Stimulated activated CD8-positive, alpha-beta memory T cell treated with anti-CD3 and anti-CD28 coated beads, Interleukin-15, amount 100 ng/mL, for 48 hours (primary cell): ENCODE measurements at places on chromosomes 1 and 21.
A peak's percentile ranks its signal among the peaks of the same experiment; 100 is the strongest.

DNA sequence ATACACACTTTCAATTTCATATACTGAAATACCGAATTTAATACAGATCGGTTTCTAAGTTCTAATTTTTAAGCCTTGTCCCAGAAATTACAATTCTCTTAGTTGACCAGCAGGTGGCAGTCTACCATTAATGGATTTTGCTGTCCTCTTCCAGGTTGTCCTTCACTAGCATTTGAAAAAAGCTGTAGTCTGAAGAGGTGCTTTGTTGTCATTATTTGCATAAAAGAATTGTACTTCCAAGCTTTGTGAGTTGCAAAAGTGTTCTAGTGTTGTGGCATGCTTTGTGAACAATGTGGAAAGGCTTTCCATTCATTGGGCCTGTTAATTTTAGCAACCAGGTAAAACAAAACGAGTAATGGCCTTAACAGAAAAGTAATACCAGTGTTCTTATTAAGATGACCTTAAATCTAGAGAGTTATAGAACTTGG is 193.6 kb downstream of the RPS6KC1 start:
- DNase-seq: no peak

DNA sequence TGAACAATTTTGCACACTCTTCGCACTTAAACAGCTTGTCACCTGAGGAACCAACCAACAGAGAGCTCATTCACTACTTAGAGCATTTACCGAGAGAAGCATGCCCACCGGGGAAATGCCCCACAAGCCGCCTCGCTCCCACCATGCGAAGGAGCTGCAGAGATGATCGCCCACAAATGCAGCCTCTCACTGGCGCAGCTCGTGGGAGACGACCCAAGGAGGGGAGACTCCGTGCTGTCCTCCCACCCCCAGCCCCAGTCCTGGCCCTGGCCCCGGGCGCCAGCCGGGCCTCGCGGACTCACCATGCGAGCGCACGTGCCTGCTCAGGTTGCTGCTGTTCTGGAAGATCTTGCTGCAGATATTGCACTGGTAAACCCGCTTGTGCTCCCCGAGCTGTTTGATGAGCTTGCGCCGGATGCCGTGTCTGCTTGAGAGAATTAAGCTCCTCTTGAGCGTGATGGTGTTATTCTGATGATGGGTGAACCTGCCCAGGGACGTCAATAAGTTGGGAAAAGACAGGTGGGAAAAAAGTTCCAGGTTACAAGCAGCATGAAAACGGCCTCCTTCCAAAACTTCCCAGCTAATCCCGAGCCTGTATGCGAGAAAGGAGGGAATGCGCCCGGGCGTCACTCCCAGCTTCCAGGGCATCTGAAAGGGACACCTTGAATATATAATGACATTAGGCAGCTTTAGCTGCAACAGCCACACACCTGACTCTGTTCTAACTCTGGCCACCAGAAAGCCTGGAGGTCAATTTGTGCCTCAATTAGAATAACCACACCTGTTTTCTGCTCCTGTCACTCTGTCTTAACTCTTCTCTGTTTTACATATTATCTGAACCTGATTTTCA is 42.8 kb downstream of the PRDM15 start:
- no peak for DNase-seq

GRCh38 chr21:35743571-35743970 is 316.8 kb downstream of the SETD4 start:
- DNase-seq: no peak

GRCh38 chr1:78045563-78045925 is 222 bp upstream of the GIPC2 start:
- DNase-seq: no peak

GRCh38 chr1:147547065-147547464 is 5.8 kb downstream of the BCL9 start:
- no peak for DNase-seq

- no peak for DNase-seq
These were observed 486 bp upstream of the KCNA3 start for GRCh38 chr1:110675060-110675791.

DNA sequence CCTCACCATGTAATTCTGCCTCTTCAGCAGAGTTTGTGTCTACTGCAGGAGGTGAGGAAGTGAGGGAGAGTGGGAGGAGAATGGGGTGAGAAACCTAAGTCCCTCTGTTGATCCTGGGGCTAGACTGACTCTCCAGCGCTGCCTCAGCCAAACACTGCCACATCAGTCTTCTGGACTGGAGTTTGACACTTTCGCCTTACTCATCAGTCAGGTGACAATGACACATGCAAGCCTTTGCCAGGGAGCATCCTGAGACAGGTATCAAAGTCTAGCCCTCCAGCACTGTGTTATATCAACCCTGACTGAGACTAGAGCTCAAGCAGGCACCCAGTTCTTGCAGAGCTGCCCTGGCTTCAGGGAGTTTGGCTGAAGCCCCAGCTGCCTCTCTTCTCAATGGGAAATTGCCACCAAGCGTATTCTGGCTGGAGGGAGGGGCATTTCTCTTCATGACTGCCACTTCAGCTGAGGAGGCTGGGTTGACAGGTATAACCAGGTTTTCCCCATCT is 33.3 kb upstream of the SUCO start:
- no peak for DNase-seq

- DNase-seq: no peak
These were observed 63.1 kb upstream of the CD34 start for GRCh38 chr1:207973898-207974568.

DNA sequence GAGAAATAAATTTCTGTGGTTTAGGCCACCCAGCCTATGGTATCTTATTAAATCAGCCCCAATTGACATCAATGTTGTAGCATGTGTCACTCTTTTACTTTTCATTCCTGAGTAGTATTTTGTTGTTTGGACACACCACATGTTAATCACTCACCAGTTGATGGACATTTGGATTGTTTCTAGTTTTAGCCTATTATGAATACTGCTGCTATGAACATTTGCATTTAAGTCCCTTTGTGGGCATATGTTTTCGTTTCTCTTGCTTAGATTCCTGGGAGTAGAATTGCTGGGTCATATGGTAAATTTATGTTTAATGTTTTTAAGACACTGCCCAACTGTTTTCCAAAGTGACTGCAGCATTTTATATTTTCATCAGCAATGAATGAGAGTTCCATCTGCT is 50.2 kb upstream of the NUF2 start:
- DNase-seq: no peak

- DNase-seq: peak; percentile 69
These were observed 17.6 kb downstream of the GALNT2 start for GRCh38 chr1:230084408-230085177.

DNA sequence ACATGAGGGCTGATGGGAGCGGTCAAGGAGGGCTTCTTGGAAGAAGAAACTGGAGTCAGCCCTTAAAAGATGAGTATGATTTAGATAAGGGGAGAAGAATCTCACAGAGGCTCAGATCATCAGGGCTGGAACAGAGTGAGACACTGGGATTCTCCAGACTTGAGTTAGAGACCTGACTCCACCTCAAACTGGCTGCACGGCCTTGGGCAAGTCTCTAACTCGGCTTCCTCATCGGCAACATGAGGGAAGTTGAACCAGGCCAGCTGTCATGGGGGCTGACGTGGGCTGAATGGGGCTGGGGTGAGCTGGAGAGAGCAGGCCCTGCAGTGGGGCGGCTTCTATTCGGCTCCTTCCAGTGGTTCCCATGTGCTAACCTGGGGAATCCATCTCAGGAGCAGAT is 2.5 kb downstream of the C1QC start:
- DNase-seq: no peak

GRCh38 chr1:178491721-178492120 is 5.0 kb downstream of the CLEC20A start:
- no peak for DNase-seq
